Activated CD4-positive, alpha-beta T cell treated with anti-CD3 and anti-CD28 coated beads for 36 hours (primary cell): ENCODE measurements at places on chromosomes 1 and 21. TPM values are rescaled to one million over a fixed set of nuclear protein-coding genes. Genes with fewer than 3 reads are reported as not detected.

- H3K27me3 ChIP-seq: no peaks in the 10 kb centered on the region
- peaks cover 19% of the 10 kb centered on the region for H3K36me3 ChIP-seq
- H3K4me3 ChIP-seq: no peak overlapping the region
- H3K27ac ChIP-seq: no peak overlapping the region
- DNase-seq: no peak
- H3K4me1 ChIP-seq: peaks cover 8% of the 10 kb centered on the region
These were observed 118.4 kb downstream of the ATF6 start for GRCh38 chr1:161884475-161884874.

DNA sequence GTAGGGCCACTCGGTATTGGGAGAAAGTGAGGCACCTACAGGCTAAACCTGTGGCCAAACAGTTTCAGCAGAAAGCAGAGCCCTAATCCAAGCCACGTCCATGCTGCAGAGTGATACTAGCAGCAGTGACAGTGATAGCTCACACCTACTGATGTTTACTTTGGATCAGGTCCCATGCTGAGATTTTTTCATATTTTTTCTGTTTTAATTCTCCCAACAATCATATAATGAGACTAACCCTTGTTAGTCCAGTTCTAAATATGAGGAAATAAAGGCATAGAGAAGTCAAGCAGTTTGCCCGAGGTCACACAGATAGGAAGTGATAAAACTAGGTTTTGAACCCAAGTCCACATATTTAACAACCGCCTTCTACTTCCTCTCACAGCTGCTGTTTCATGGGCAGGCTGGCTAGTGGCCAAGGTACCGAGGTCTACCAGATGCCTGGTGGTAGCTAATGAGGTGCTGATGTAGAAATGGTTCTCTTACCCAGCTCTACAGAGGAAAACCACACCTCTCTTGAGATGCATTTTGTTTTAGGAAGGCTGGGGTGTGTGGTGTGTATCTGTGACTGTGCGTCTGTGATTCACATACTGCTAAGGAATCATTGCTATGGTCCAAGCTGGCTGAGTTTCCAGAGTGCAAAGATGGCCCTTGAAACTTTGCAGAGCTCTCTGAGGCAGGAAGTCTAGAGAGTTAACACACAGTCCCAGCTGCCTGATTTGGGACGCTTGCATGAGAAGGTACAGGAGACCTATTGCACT lies 80.3 kb upstream of the ARTN start:
- peaks cover 12% of the 10 kb centered on the region for H3K36me3 ChIP-seq
- peak; percentile 19 for DNase-seq
- no peak overlapping the region for H3K27ac ChIP-seq

- H3K27me3 ChIP-seq: peaks cover 2% of the 10 kb centered on the region
- H3K27ac ChIP-seq: peak overlapping the region; percentile 99
- peaks cover 51% of the 10 kb centered on the region for H3K4me1 ChIP-seq
- H3K4me3 ChIP-seq: peak overlapping the region; percentile 47
- DNase-seq: peak; percentile 94
- peaks cover 9% of the 10 kb centered on the region for H3K36me3 ChIP-seq
These were observed 162.7 kb upstream of the COL6A1 start for GRCh38 chr21:45818904-45819285.

- no peaks in the 10 kb centered on the region for H3K27me3 ChIP-seq
- H3K36me3 ChIP-seq: peaks cover 50% of the 10 kb centered on the region
- peaks cover 38% of the 10 kb centered on the region for H3K4me1 ChIP-seq
- no peak for DNase-seq
- no peak overlapping the region for H3K4me3 ChIP-seq
- H3K27ac ChIP-seq: no peak overlapping the region
These were observed 124.8 kb upstream of the EDN2 start for GRCh38 chr1:41609166-41609883.

- peak; percentile 58 for DNase-seq
- H3K27ac ChIP-seq: peak overlapping the region; percentile 61
- H3K27me3 ChIP-seq: peaks cover 41% of the 10 kb centered on the region
These were observed 2.4 kb downstream of the NTRK1 start for GRCh38 chr1:156862997-156863599.

DNA sequence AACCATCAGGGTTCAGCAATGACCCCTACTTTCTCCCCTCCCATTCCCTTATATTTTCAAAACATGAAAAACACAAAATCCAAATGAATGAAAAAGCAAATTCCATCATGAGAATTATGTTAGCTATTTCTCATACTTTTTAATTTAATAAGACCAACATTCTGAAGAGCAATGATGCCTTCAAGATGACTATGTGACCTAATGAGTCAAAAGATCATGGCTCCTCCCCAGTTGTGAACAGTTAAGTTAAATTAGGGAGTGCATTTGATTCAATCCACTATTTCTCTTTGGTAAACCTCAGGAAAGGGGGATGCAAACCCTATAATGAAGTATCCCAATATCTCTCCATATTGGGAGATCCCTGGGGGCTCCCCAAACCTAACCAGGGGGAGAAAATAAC lies 36.5 kb downstream of the PUM1 start:
- no peak for DNase-seq
- H3K27me3 ChIP-seq: no peaks in the 10 kb centered on the region
- peaks cover 46% of the 10 kb centered on the region for H3K36me3 ChIP-seq
- H3K4me3 ChIP-seq: no peak overlapping the region
- peak overlapping the region; percentile 52 for H3K27ac ChIP-seq

- no peak overlapping the region for H3K27ac ChIP-seq
- no peak overlapping the region for H3K4me3 ChIP-seq
- H3K4me1 ChIP-seq: peaks cover 12% of the 10 kb centered on the region
- no peak for DNase-seq
These were observed 62.7 kb downstream of the AGPAT3 start for GRCh38 chr21:43927591-43928221.

- H3K27me3 ChIP-seq: no peaks in the 10 kb centered on the region
- H3K27ac ChIP-seq: no peak overlapping the region
- peaks cover 6% of the 10 kb centered on the region for H3K4me1 ChIP-seq
- no peak overlapping the region for H3K4me3 ChIP-seq
These were observed 49.1 kb upstream of the RIPK4 start for GRCh38 chr21:41815652-41816582.

GRCh38 chr1:112706505-112707220 lies at the start of gene RHOC:
TSS of gene RHOC (minus strand) at chr1:112707127. CDS start at chr1:112703799, 3,328 bp downstream.
- H3K4me3 ChIP-seq: peak within 1 kb of the TSS; percentile 58
- H3K27me3 ChIP-seq: peaks cover 2% of the 10 kb centered on the region

DNA sequence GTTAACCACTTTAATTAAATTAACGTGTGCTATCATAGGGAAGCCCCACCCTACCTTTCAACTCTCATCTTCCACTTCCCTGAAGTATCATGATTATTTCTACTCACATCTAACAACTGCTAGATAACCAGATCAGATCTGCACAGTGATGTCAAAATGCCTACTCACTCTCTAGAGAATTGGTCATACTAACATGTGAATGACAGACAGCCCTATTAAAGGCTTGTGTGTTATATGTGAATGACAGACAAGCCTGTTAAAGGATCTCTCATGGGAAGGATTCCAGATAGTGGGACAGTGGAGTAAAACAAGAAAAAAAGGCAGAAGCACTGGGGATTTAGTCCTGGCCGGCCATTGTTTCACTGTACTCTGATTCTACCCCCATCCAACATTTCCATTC lies 12.6 kb downstream of the VTCN1 start:
- H3K4me1 ChIP-seq: no peaks in the 10 kb centered on the region
- no peaks in the 10 kb centered on the region for H3K36me3 ChIP-seq
- H3K4me3 ChIP-seq: no peak overlapping the region

DNA sequence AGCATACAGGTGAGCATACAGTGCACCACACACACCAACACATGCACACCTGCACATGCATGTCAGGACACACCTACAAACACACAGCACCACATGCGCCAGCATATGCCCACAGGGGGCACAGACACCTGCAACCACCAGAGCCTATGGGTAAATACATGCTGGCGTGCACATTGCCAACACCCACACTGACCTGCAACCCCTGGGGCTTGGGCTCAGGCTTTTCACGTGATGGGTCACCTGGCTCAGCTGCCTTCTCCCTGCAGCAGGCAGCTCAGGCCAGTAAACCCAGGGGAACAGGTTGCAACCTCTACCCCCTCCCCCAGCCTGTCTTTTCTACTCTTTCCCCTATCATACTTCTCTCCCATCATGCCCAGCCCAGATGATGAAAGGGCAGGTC lies 8.1 kb downstream of the CD247 start:
- H3K27ac ChIP-seq: peak overlapping the region; percentile 83
- no peaks in the 10 kb centered on the region for H3K27me3 ChIP-seq
- peaks cover 75% of the 10 kb centered on the region for H3K36me3 ChIP-seq
- H3K4me3 ChIP-seq: peak overlapping the region; percentile 48

DNA sequence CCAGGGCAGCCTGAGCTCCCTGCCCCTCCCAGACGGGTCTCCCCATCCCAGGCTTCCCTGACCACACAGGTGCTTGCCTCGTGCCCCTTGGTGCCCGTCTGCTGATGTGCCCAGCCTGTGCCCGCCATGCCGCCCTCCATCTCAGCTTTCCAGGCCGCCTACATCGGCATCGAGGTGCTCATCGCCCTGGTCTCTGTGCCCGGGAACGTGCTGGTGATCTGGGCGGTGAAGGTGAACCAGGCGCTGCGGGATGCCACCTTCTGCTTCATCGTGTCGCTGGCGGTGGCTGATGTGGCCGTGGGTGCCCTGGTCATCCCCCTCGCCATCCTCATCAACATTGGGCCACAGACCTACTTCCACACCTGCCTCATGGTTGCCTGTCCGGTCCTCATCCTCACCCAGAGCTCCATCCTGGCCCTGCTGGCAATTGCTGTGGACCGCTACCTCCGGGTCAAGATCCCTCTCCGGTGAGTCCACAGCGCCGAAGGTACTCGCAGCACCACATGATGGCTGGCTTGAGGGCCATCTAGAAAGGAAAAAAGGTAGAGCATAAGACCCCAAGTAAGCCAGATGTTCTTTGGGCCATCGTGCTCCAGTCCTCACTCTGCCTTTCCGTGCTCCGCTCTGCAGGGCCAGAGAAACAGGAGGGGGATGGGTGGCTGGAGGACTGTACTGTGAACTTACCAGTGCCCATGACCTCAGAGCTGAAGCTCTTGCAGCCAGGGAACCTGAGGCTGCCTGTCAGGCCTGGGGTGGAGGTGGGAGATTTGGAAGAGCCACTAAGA lies 1.4 kb downstream of the ADORA1 start:
- H3K4me3 ChIP-seq: no peak overlapping the region
- peaks cover 9% of the 10 kb centered on the region for H3K4me1 ChIP-seq
- DNase-seq: no peak

DNA sequence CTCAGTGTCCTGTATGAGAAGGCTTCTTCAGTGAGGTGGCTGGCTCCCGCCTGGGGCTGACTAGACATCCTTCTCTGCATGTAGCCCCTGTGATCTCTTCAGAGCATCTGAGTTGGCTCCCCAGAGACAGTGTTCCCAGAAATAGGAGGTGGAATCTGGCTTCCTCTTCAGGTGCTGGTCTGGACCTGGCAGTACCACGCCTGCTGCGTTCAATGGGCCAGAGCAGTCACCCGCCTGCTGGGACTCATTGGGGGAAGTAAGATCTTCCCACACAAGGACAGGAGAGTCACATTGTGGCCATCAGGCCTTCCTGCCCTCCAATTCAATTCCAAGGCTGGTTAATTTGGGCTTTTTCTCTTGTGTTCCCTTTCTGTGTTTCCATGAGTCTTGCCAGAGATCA lies 51.0 kb downstream of the ADARB1 start:
- peaks cover 23% of the 10 kb centered on the region for H3K4me1 ChIP-seq
- H3K27ac ChIP-seq: no peak overlapping the region
- peaks cover 6% of the 10 kb centered on the region for H3K36me3 ChIP-seq
- no peak for DNase-seq
- no peak overlapping the region for H3K4me3 ChIP-seq

DNA sequence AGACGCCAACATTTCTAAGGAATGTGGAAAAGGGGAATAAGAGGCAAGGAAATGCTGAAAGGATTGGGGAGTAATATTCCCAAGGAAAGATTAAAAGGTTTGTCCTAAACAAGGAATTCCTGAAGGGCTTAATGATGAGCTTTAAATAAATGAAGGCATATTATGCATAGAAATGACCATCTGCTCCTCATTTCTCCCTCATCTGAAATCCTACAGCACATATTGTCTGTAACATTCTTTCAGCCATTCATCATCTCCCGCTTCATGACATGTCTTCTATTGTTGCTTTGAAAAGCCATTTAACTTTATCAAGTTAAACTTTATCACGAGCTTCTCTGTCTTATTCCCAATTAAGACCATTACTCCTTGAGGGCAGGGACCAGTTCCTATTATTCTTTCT lies 608.7 kb upstream of the PLXNA2 start:
- H3K36me3 ChIP-seq: no peaks in the 10 kb centered on the region
- DNase-seq: no peak
- no peaks in the 10 kb centered on the region for H3K4me1 ChIP-seq
- H3K4me3 ChIP-seq: no peak overlapping the region
- H3K27ac ChIP-seq: no peak overlapping the region
- peaks cover 2% of the 10 kb centered on the region for H3K27me3 ChIP-seq

GRCh38 chr1:220751111-220751510 lies 3.0 kb downstream of the MTARC2 start:
- no peak overlapping the region for H3K27ac ChIP-seq
- no peak overlapping the region for H3K4me3 ChIP-seq
- peaks cover 6% of the 10 kb centered on the region for H3K4me1 ChIP-seq
- no peaks in the 10 kb centered on the region for H3K36me3 ChIP-seq
- DNase-seq: no peak

GRCh38 chr21:36477001-36477400 lies 2.9 kb downstream of the CLDN14 start:
- no peaks in the 10 kb centered on the region for H3K27me3 ChIP-seq
- H3K4me1 ChIP-seq: peaks cover 5% of the 10 kb centered on the region

DNA sequence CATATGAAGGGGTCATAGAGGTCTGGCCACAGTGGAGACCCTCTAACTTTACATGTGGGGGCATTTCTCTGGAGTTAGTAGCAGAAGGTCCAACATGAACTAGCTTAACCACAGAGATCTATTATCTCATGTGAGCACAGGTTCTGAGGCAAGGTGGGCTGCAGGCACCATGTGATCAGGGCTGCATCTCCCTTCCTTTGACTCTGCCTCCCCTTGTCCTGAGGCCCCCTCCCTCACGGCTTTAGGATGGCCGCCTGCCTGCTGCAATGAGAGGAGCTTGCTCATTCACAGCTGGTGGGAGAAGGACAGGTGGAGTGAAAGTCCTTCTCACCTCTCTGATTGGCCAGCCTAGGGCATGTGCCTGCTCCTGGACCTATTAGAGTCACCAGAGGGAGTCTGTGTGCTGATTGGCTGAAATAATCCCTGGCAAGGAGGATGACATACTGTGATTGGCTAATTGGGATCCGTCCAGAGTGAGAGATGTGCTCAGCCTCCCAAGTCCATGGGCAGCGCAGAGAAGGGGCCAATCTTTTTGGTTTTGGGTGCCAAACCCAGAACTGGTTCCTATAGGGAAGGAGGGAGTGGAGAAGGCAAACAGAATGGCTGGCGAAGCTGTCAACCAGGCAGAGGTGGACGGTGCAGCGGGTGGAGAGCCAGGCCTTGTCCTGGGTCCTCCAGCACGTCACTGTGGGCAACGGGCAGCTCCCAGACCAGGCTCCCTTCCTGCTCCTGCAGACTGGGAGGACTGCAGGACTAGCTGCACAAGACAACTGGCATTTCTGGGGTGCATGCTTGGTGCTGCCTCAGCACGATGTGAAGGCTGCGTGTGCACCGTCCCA lies 39.4 kb upstream of the C1orf174 start:
- peaks cover 7% of the 10 kb centered on the region for H3K27me3 ChIP-seq
- no peak overlapping the region for H3K27ac ChIP-seq
- no peaks in the 10 kb centered on the region for H3K4me1 ChIP-seq
- no peaks in the 10 kb centered on the region for H3K36me3 ChIP-seq

C4BPA gene
- not detected for total RNA-seq

UQCRHL gene
- 1.9 TPM for total RNA-seq

OR6K3 gene
- not detected for total RNA-seq

KLHDC8A gene
- not detected for total RNA-seq

MLLT11 gene
- total RNA-seq: 4.4 TPM

RSPO1 gene
- not detected for total RNA-seq

NES gene
- 0.02 TPM for total RNA-seq

CFHR2 gene
- total RNA-seq: not detected

CFHR3 gene
- total RNA-seq: not detected

CD48 gene
- 180 TPM for total RNA-seq

OR2L3 gene
- not detected for total RNA-seq

ST6GALNAC5 gene
- not detected for total RNA-seq

ELAVL4 gene
- total RNA-seq: not detected

SPRR2A gene
- total RNA-seq: not detected
